ENCODE measurements at places on chromosomes 6 and 20.

DNA sequence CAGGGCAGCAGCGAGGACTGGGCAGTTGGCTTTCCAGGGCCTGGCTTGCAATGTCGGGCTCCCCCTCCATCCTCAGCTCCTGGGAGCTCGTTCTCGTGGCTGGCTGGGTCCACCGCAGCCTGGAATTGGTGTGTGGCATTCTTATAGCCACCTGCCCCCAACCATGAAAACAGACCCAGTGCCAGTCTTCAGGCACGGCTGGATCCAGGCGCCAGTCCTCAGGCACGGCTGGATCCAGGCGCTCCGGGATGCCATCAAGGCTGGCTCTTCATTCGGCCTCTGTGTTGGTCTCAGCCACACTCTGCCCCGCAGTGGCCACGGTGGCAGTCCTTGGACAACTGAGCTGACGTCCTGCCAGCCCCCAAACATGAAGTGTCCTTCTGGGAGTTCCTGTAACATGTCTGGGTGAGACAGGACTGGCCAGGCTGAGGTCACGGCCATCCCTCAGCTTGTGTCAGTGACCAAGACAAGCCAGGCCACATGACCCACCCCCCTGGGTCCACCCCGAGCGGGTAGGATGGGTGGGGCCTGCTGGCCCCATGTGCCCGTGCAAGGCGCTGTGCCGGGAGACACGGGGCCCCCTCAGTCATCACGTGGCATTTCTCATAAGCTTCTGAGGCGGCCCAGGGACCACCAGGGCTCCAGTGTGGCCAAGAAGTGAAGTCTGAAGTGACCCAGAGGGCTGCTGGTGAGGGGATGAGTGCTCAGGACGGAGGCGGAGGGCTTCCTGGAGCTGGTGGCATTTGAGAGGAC is 99.0 kb downstream of the TAF4 start:
- DNase-seq = no peak

- DNase-seq = no peak
Measured at GRCh38 chr6:161133963-161134362, 139.9 kb downstream of the AGPAT4 start.

DNA sequence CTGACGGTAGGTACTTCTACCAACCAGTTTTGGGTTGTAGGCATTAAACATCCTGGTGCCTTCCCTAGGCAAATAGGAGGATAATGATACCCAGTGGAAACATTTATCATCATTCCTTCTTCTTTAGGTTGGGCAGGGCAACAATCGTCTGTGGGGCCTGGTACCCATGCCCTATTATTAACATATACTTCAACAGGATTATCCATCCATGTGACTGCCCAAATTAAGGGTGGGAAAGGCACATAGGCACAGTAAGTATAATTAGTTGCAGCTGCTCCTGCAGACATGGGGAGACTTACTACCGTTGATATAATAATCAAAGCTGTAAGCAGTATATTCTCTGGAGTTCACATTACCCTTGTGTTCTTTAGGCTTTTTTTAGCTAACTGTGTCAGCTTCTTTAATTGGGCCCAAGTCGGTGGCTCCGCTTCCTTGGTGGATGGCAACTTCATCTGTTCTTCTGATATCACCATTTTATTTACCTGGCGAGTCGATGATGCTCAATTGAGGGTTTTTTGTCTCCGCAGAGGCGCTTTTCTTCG is 16.8 kb downstream of the RPL7L1 start:
- DNase-seq = no peak

DNA sequence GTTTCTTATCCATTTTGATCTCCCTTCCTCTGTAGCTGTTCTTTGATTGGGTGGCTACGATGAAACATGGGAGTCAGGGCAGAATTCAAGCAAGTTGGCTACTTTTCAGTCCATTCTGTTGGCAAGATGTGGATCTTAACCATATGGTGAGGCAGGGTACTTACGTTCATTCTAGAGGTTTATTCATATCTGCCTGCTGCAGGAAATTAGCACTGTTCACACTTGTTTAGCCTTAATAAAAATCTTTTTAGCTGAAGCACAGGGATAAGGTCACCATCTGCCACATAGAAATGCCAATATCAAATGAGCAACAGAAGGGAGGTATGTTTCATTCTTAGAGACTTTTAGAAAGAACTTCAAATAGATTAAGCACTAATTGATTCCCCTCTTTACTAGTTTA is 83.9 kb downstream of the GRIK2 start:
- DNase-seq = no peak

- DNase-seq = no peak
Measured at GRCh38 chr20:39248171-39248861, 286.2 kb downstream of the DHX35 start.

DNA sequence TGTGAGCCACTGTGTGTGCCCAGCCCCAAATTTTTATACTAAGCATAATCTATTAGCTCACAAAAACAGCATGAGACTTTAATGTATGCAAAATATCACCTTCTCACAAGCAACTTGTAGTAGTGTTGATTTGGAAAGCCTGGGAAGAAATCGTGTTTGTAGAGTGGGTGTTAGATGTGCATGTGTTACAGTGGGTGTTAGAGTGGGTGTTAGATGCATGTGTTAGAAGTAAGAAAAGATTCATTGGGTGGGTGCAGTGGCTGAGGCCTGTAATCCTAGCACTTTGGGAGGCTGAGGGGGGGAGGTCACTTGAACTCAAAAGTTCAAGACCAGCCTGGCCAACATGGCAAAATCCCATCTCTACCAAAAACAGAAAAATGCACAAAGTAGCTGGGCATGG is 6.3 kb upstream of the SCAF8 start:
- DNase-seq = no peak

GRCh38 chr6:148761527-148762011 is 14.7 kb downstream of the UST start:
- no peak for DNase-seq

GRCh38 chr6:6758915-6759654 is 170.6 kb downstream of the LY86 start:
- DNase-seq = peak; percentile 44
